WTC11 (cell line): ENCODE measurements at places on chromosomes 4 and X.

DNA sequence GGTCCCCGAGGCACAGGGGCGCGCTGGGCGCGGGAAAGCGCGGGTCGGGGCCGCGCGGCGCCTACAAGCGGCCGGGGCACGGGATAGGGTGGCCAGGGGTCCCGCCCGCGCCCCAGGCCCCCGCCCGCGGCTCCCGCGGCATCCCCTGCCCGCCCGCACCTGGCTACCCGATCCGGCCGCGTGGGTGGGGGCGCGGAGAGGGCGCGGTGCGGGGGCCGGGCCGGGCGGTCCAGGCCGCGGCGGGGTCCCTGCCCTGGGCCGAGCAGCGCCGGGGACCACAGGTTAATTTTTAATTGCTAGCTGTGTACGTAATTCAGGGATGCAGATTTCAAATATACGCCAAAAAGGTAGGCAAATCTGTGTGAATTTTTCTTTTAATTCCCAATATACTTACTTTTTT is 44.3 kb upstream of the FAM47C start:
- no peak for DNase-seq

DNA sequence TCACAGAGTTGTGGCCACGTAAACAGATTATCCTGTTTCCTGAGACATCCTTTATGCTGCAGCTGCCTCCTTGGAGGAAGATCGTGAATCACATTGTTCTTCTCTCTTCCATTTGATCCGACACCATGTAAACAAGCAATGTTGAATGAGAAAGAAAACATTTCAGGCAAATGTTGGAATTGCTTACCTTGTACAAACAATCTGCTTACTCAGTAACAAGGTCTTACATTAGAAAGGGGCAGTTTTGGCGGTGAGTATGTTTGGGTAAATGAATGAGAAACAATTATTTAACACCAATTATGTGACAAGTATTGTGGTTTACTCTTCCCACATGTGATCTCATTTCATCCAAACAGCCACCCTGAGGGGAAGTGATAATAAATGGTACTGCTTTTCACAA is 637.8 kb downstream of the RAB28 start:
- DNase-seq, result no peak

DNA sequence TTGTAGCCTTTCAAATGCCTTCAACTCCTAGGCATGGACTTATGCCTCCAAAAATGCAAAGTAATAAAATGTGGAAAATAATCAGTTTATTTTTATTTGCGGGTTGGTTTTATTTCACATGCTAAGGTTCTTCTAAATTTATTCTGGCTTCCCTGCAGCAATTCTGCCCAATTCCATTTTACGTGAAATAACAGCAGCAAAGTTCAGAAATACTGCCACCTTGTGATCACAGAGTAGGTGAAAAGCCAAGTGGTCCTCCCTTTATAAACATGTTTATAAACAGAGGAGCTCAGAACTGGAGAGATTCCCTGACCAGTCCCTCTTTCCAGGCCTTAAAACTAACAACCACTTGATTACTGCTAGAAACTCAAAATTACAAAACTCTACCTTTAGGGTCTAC is 14.7 kb upstream of the DCHS2 start:
- DNase-seq, result no peak

- no peak for DNase-seq
These were observed 49.5 kb downstream of the SEPSECS start for GRCh38 chr4:25110527-25111329.

DNA sequence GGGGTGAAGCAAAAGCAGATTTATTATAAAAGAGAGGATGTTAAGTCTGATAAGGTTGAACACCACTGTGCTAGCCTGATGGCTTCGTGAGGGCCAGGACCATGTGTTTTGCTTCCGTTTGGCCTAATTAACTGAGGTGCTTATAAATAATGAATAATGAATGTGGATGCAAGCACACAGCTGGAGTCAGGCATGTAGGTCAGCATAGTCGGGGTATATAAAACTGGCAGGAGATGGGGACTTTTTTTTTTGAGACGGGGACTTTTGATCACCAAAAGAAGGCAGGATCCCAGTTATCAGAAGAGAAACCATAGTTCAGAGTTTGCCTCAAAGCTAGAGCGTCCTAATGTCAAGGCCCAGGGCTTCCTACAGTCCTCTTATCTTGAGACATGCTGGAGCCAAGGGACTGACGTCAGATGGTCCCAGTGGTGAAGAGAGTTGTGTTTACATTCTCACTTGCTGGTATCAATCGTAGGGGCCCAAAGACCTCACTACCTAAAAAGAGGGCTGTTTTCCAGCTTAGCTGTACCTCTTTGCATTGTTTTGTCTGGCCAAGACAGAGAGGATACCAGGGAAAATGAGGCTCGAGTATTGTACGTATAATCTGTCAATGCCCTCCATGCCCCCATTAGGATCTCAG is 50.4 kb downstream of the RTL9 start:
- no peak for DNase-seq

DNA sequence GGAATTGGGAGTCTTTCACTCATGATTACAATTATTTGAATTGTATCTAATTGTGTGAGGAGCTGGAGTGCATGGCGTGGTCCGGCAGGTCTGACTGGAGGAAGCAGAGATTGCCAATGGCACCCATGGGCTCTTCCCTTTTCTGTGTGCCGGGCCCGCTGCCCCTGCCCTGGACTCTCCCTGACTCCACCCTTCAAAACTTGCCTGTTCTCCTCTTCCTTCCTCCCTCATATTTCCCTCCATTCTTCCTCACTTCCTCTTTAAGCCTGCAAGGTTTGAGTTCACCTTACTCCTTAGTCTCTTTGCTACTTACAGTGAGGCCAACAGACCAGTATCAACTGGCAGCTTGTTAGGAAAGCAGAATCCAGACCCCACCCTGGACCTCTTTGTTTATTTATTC is 6.5 kb upstream of the STBD1 start:
- no peak for DNase-seq

DNA sequence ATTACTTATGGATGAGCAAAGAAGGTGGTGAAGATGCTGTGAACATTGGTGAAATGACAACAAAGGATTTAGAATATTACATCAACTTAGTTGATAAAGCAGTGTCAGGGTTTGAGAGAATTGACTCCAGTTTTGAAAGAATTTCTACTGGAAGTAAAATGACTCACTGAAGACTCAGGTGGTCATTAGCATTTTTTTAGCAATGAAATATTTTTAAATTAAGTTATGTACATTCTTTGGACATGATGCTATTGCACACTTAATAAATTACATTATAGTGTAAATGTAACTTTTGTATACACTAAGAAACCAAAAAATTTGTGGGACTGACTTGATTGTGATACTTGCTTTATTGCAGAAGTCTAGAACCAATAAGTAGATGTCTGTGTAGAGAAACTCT is 56.9 kb downstream of the USO1 start:
- DNase-seq, result no peak

- DNase-seq, result no peak
These were observed 46.8 kb downstream of the FIP1L1 start for GRCh38 chr4:53424280-53424679.

GRCh38 chrX:576904-577560 is 53.6 kb upstream of the SHOX start:
- no peak for DNase-seq

- DNase-seq, result no peak
These were observed 36.1 kb upstream of the RNF150 start for GRCh38 chr4:141169391-141169790.

GRCh38 chrX:103405009-103405333 is 28.6 kb downstream of the BEX3 start:
- no peak for DNase-seq

- DNase-seq, result no peak
These were observed 15.4 kb upstream of the TBC1D19 start for GRCh38 chr4:26568446-26568994.

DNA sequence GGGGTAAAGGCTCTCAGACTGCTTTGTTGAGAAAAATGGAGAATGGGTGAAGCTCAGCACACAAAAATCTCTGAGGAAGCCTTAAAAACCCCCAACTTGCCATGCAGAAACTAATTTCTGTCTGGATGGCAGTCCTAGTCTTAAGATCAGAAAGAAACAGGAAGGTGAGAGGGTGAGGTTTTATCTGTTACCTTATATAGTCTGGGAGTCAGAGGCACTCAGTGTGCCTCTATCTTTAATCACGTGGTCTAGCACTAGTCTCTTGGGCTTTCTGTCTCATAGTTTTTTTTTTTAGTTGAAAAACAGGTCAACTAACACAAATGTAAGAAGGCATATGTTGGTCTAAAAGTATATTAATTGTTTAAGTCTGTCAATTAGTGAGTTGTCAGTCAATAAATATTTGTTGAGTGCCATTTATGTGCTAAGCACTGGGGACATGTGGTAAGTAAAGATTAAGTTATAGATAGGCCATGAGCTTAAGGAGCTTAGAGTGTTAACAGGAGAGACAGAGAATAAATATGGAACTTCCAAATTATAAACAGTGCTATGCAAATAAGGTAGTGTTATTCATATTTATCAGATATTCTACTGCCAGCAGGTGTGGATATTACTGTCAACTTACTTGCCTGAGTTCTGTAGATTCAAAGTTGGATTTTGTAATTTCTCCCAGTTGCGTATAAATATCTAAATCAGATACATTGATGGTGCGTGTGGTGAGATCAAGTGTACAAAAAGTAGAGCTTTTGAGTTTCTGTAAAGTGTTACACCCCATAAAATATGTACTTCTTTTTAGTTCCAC is 7.0 kb downstream of the CYBB start:
- no peak for DNase-seq

- DNase-seq, result no peak
These were observed 34.6 kb upstream of the TMPRSS11D start for GRCh38 chr4:67918428-67918827.

- no peak for DNase-seq
These were observed 169.6 kb downstream of the MID1IP1 start for GRCh38 chrX:38970845-38971244.

GRCh38 chr4:147975933-147976928 is 244.3 kb downstream of the ARHGAP10 start:
- no peak for DNase-seq

GRCh38 chrX:48480583-48480982 is 4.6 kb downstream of the FTSJ1 start:
- DNase-seq, result no peak

DNA sequence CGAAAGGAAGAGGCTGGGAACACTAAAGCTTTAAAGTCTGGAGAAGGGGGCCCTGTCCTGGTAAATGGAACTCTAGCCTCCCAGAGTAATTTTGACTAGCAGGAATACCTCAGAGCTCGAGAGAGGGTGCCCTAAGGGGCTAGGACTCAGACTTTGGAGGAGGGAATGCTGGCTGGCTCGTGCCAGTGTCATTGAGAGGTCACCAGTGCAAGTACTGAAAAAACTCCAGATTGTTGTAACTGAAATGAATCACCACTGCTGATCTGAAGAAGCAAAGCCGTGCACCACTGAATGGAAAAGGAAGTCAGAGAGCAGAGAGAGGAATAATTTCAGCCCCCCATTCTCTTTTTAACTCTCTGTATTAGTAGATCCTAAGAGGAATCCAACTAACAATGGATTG is 690.2 kb downstream of the FAT4 start:
- DNase-seq, result no peak

GRCh38 chrX:53251307-53251706 is 26.3 kb upstream of the KDM5C start:
- DNase-seq, result no peak

DNA sequence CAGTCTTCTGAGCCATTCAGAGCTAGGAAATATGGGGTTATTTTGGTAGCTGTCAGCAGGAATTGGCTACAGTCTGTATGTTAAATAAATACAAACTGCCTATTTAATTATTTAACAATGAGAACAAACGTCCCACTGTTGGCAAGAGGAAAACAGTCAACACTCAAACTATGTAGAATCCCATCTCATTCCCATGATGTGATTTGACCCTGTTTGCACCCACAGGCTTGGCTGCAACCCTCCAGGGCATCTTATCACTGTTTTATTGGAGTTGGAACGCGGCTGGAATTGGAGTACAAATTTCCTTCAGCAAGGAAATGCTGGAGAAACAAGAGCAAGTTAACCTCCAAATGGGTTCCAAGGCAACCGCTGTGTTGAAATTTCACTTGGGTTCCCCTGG is 124.0 kb downstream of the KIT start:
- no peak for DNase-seq

- no peak for DNase-seq
These were observed 60.0 kb upstream of the NKX1-1 start for GRCh38 chr4:1466034-1466862.

DNA sequence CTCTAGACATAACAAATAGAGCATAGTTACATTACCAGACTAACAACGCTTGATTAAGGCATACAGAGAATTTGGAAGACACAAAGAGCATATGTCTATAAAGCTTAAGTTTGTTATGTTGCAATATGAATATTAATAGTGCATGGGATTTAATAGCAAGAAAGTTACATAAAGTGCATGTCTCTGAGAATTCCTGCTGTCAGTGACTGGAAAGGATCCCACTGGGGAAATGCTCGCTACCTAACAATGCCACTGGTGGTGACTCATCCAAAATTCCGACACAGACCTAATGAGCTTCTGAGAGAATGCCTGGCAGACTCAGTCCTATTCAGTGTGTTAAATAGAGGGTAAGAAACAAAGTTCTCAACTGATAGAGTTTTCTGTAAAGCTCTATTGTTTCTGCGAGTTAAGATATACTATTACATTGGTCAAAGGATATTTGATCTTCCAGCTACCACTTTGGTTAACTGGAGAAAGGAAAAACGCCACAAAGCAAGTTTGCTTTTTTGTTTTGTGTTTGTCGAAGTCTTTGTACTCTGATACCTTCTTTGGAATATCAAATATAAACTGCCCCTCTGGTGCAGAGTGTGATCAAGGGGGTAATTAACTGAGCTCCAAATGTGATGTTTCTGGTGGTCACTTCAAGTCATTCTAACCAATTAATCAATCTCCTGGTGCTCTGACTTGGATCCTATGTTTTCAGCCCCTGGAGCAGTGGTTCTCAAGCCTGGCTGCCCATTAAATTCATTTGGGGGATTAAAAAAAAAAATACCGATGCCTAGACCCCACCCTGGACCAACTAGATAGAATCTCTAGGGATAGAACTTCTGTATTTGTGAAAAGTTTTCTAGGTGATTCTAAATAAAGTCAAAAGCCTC is 107.9 kb downstream of the PALLD start:
- no peak for DNase-seq

DNA sequence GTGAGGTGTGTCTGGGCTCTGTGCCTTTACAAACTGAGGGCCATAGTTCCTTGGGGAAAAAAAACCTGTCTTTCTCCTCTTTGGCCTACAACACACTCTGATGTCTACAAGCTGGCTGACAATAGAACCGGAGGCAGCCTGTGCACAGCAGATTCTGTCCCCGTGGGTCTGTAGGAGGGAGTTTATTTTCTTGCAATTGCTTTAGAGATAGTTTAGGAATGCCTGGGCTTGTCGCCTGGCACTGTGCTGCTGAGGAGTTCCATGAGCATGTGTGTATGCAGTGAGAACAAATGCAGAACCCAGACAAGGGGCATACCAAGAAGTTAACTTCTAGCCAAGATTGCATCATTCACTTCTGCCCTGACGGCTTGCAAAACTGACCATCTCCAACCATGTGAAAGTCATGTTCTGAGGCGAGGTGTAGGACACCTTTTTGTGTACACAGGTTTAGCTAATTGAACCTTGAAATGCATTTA is 54.1 kb downstream of the CCNI start:
- DNase-seq, result no peak

DNA sequence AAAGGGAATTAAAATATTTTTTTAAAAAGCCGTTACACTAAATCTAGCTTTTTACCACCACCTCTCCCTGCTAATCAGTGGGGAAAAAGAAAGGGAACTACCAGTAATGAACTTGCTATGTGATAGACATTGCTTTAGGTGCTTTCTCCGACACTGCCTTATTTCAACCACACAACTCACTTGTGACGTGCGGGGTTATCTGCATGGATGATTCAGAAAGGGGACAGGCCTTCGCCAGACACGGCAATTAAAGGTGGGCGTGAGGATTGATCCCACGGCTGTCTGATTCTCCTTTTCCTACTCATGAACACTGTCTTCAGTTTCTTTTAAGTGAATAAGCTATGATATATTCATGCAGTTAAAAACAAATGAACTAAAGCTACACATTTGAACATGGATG is 882 bp upstream of the CXCR3 start:
- DNase-seq, result no peak
